ENCODE measurements at places on chromosomes 5 and 9.

DNA sequence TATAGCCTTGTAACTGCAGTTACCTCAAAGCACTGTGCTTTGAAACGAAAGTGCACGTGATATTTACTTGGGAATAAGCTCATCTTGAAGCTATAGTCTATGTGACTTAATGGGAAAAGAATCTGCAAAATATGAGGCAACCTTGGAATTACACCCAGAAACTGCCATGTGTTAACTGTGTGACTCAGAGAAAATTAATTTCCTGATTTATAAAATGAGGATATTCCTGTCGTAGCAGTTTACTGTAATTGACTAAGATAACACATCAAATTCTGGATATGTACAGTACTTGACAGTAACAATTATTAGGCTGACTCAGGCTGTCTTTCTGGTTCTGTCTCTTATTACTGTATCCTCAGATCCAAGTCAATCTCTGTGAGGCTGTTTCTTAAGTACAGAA, 1079.9 kb upstream of the ACO1 start:
- DNase-seq, result no peak

DNA sequence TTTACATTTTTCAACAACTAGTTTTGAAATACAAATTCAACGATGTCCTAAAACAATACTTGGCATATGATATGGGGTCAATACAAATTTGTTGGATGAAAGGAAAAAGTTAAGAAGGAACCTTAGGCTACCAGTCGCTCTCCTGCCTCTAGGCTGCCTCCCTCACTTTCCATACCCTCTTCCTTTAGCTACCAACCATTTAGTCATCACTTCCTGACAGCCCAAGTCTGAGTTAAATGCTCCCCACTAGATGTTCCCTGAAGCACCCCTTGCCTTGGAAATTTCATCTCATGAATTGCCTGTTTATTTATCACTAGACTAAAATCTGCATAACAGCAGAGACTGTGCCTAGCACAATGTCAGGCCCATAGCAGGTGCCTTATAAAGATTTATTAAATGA, 2.7 kb upstream of the LARS1 start:
- no peak for DNase-seq

DNA sequence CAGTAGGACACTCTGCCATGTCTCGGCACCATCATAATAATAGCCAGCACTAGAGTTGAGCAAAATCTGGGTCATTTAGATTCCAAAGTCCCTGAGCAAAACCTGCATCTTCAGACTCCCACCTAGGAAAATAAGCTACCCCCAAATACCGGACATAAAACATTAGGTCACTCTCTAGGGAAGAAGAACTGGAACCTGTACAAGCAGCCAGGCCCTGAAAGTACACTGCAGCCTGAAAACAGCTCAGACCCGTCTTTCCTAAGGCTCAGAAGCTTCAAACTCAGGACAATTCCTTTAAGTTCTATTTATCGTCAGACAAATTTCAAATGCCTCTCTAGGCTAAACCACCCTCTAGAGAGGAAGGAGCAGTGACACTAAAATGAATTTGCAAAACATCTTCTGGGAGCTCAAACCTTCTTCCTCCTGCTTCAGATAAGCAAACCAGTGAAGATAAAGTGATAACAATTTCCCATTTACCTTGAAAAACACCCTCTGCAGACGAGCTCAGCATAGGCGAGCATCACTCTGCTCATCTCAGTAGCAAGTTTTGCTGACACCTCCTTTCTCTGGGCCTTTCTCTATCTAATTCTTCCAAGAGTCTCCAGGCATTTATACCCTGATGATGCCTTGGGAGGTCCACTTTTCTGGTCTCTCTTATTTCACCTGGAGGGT, 34.0 kb downstream of the ADAM19 start:
- DNase-seq, result no peak

GRCh38 chr9:1939466-1939865, 75.7 kb upstream of the SMARCA2 start:
- no peak for DNase-seq

DNA sequence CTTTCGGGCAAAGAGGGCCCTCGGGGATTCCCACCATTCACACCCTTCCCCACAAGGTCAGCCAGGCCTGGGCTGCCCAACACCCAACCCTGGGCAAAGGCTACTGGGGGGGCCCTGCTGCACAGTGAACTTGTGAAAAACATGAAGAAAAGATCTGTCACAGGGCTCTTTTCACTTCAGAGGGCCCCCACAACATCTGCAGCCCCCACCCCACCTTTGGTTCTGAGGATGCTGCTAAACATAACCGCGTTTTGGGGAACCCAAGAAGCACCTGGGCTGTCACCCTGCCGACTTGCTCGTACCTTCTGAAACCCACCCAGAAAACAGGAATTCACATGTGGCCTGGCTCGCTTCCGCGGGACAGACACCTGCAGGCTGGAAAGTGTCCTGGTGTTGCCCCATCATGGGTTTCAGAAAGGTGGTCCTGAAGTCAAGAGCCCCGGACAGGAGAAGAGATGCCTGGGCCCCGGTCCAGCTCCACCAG, 29.3 kb downstream of the B4GALT1 start:
- DNase-seq, result no peak
